ENCODE measurements at places on chromosomes 1 and 21.

- DNase-seq, result no peak
These were observed 40.3 kb downstream of the IER5 start for GRCh38 chr1:181128592-181129497.

- no peak for DNase-seq
These were observed 69.5 kb downstream of the SERINC2 start for GRCh38 chr1:31482482-31483011.

- DNase-seq, result no peak
These were observed 97.4 kb downstream of the FAM78B start for GRCh38 chr1:166069390-166069789.

- DNase-seq, result no peak
These were observed 28.0 kb upstream of the KCNA10 start for GRCh38 chr1:110547017-110547416.

- no peak for DNase-seq
These were observed 106.1 kb downstream of the RWDD3 start for GRCh38 chr1:95340061-95340460.

DNA sequence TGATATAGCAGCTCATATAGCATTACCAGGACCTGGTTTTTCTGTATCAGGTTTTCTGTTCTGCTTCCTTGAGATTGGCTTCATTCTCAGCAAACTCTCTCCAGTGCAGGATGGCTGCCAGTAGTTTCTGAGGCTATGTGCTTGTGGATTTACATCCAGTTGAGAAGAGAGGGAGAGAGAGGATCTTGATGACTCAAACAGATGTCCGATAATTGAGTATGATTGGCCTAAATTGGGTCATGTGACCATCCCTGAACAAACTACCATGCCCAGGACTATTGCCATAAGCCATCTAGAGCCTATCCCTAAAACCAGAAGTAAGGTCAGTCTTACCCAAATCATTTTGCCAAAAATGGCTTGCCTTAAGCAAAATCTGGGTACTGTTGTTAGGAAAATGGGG is 18.1 kb upstream of the PSMA5 start:
- DNase-seq, result no peak

GRCh38 chr1:105027838-105028471 is 1278.3 kb downstream of the AMY1C start:
- DNase-seq, result no peak

GRCh38 chr1:87478231-87478630 is 149.6 kb downstream of the LMO4 start:
- DNase-seq, result no peak

DNA sequence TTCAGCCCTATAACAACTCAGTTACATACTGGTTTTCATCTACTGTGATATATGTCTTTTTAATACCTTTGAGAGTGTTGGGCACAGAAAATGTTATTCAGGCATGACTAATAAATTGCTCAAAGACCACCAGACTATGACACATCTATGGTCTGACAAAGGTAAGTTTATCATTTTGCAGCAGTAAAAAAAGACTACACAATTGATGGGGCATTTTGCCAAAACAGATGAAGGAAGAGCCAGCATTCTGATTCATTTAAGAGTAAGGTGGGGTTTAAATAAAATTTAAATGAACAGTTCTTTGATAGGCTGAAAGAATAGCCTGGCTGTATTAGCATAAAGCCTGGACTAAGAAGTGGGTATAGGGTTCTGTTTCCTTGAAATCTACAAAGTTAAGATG is 8.8 kb upstream of the RNPC3 start:
- no peak for DNase-seq

GRCh38 chr1:198364471-198364870 is 176.0 kb downstream of the ATP6V1G3 start:
- DNase-seq, result no peak

DNA sequence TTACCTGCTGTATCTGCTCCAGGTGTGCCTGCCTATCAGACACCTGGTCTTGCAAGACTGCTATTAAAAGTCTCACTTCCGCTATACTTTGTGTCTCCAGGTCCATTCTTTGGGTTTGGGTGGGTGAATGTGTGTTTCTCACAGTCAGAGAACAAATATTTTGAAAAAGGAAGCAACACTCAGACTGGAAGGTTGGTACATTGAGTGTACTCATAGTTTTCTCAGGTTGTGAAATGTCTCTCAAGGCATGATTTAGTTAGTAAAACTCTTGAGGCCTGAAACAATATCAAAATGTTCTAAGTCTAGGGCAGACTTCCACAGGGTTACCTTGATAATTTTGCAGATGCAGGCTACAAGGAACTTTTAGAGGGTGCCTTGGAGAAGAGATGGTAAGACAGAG is 429.9 kb upstream of the ZRANB2 start:
- DNase-seq, result no peak

DNA sequence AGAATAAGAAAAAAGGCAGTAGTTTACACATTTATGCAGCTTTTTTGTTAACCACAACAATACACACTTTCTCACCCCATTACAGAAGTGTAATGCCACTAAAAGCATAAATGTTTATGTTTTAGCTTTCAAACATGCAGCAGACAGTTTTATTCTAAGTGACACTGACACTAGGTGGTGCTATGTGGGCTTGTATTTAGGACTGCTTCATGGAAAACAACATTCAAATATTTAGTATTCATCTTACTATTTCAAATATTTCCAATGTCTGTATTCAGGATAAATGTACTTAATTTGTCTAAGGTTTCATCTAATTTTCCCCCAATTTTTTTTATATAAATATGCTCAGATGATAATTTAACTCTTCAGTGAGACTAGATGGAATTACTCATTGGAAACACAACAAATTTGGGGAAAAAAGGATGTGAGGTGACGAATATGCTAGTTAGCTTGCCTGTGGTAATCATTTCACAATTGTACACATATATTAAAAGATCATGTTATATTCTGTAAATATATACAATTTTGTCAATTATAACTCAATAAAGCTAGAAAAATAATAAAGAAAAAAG is 71.4 kb downstream of the USP1 start:
- DNase-seq, result no peak

DNA sequence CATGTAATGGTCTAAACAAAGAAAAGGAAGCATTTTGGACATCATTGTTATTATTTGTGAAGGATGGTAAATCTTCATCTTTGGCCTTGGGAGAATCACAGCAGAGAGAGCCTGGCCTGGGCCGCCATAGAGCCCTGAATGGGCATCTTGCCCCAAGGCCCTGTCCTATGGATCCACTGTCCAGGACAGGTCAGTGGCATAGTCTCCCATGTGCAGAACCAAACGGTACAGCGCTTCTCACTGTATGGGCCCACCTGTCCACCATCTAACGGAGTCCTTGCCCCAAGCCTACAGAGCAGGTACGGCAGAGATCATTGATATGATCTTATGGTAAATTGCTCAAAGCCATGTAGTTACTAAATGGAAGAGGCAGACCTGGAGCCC is 185.7 kb downstream of the FOXD2 start:
- no peak for DNase-seq

GRCh38 chr1:150165622-150166612 is 16.2 kb downstream of the PLEKHO1 start:
- no peak for DNase-seq

GRCh38 chr1:178094739-178095645 is 1.1 kb downstream of the RASAL2 start:
- no peak for DNase-seq

- no peak for DNase-seq
These were observed 9.2 kb upstream of the ZNF644 start for GRCh38 chr1:91031081-91031480.

GRCh38 chr21:34923202-34923601 is 125.9 kb downstream of the RUNX1 start:
- no peak for DNase-seq

- no peak for DNase-seq
These were observed 168.1 kb upstream of the SNX7 start for GRCh38 chr1:98493469-98493868.

- no peak for DNase-seq
These were observed 114.0 kb upstream of the GJB5 start for GRCh38 chr1:34640654-34641401.

DNA sequence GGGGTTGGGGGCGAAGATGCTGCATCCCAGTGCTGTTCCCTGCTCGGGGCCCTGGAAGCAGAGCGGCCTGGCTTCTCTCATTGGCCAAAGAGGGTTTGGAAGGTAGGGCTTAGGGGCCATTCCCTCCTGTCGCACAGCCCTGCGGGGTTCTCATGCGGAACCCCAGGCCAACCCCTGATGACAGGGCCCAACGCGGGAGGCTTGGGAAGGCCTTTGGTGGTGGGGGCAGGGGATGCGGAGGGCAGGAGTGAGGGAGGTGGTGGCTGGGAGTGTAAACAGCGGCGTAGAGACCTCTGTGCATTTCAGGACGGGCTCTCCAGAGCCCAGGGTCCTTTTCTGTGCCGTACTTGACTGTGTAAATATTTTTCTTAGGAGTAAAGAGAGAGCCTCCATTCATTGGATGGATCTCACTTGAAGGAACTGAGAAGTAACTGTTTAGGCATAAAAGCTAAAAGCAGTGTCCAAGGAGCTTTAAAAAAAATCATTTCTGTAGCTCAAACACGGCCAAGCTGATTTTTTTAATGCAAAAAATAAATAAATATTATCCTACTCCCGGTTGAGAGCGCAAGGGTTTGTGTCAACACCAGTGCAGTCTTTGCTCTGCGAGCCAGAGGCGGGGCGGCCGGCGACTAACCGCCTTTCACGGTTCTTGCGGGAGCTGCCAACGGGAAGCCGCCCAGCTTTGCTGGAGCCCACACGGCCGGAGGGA is 169.1 kb downstream of the PRDM16 start:
- no peak for DNase-seq

GRCh38 chr21:14900058-14900457 is 164.7 kb downstream of the NRIP1 start:
- DNase-seq, result no peak

Measured in NCI-H2081 treated with DMSO at 0.1 percent for 48 hours (cell line).